ENCODE measurements at places on chromosomes 16 and 17. TPM values are rescaled to one million over a fixed set of nuclear protein-coding genes. Genes with fewer than 3 reads are reported as not detected.

The CUEDC1 gene
- total RNA-seq = 1.8 TPM

The DHRS7C gene
- not detected for total RNA-seq

The KCNJ12 gene
- not detected for total RNA-seq

The TLCD2 gene
- total RNA-seq = 2.2 TPM

The P2RX1 gene
- total RNA-seq = not detected

The UTS2R gene
- total RNA-seq = not detected

The GAST gene
- 2.0 TPM for total RNA-seq

The CCL16 gene
- not detected for total RNA-seq

The LYRM1 gene
- 29.4 TPM for total RNA-seq

The STX1B gene
- 1.1 TPM for total RNA-seq

The P4HB gene
- total RNA-seq = 901 TPM

The SMIM36 gene
- total RNA-seq = not detected

The TMC7 gene
- 17.5 TPM for total RNA-seq

The GGT6 gene
- 13.8 TPM for total RNA-seq

The SLC16A6 gene
- 0.33 TPM for total RNA-seq

The HS3ST3A1 gene
- total RNA-seq = 1.0 TPM

The INCA1 gene
- total RNA-seq = 0.33 TPM

The GRB7 gene
- total RNA-seq = 1.5 TPM

All from mammary epithelial cell (primary cell).